ENCODE measurements at places on chromosomes 16 and 17. TPM values are rescaled to one million over a fixed set of nuclear protein-coding genes. Genes with fewer than 3 reads are reported as not detected.

The COPZ2 gene
- total RNA-seq = not detected

The AIPL1 gene
- total RNA-seq = not detected

The OR1F1 gene
- not detected for total RNA-seq

The CCL7 gene
- not detected for total RNA-seq

The DNAAF8 gene
- 0.18 TPM for total RNA-seq

The GPR139 gene
- not detected for total RNA-seq

The SP6 gene
- 30.7 TPM for total RNA-seq

The CYGB gene
- total RNA-seq = 0.51 TPM
